Ascending aorta (tissue), 2 donors: ENCODE measurements at places on chromosomes 7 and 10. TPM values are rescaled to one million over a fixed set of nuclear protein-coding genes. Genes with fewer than 3 reads are reported as not detected.

The SORBS1 gene
- total RNA-seq, result 416 TPM

The XRCC2 gene
- total RNA-seq, result 0.11 TPM

DNA sequence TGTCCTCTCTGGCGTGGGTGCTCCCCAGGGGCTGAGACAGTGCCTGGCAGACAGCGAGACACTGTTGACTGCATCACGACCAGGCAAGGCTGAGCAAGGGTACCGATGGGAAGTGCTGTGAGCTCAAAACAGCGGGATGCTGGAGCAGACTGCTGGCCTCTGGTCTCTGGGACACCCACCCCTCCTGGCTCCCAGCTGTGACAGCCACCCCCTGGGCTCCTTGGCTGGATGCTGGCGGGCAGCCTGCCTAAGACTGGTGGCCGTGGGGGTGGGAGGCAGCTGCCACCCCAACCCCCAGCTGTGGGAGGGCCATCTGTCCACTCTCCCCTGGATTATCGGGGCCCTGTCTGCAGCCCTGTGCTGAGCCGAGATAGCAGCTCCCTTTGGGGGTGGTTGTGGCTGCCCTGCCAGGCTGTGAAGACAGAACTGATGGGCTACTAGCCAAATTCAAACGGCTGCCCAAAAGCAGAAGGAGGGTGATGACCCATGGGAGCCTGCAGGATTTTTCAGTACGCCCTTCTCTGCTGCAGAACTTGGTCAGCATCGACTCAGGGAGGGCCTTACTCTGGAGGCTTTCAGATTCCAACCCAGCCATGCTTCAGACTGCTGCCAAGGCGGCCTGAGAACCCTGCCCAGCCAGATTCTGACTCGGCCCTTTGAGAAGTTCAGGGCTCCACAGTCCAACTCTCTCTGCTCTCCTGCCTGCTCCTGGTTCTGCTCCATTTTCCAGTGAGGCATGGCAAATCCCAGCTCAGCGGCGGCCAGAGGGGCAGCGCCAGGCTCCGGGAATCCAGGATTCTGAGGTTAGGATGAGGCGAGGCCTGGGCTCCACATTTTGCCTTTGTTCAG, 125.3 kb downstream of the NEURL1 start:
- no peak for DNase-seq

- no peak for DNase-seq
Observed at GRCh38 chr10:110897184-110897583, 21.8 kb downstream of the BBIP1 start.

DNA sequence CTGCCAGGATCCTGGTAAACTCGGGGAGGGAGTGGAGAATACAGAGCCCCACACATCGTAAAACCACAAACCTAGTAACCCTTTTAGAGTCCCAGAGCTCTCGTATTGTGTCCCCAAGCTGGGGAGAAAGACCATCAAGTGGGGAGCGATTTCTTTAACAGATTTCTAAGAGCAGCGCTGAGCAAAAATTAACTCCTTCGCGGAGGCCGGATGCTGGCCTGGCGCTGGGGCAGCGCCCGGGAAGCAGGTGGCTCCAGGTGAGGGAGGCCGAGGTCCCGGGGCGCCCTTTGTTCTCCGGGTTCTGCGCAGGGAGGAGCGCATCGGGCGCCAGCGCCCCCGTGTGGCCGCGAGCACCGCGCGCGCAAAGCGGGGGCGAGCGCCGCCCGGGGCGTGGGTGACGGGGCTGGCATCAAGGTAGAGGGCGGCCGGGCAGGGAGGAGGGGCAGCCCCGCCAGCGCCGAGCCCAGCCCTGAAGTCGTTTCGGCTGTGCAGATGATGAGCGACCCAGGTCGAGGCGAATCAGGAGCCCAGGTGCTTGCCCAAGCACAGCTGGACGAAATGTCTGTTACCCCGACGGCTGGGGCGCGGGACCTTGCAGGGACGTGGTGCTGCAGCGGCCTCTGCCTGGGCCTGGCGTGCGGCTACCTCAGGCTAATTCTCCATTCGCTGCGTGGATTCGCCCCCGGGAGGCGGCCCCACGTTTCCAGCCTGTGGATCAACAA, 10.4 kb upstream of the FGFR2 start:
- no peak for DNase-seq
